Ecto neural progenitor cell (in vitro differentiated cells): ENCODE measurements at places on chromosomes 2 and 18.

DNA sequence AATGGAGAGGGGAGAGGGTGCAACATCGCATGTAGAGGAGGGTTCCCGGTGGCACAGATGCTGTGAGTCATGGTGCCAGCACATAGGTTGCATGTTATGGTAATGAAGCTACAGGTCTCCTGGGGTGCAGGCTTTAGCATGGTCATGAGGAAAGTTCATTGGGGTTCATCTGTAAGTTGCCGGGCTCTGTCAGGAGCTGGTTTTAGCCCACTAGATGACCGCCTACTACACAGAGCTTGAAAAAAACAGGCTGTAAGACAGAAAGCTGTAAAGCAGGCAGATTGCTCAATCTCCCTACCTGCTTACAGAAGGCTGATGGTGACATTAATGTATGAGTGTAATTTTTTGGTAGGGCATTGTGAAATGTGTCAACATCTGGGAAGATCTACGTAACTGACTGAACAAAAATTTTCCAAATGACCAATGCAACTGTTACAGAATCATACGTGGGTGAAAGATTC lies 23.9 kb downstream of the DYSF start:
- no peak for DNase-seq

DNA sequence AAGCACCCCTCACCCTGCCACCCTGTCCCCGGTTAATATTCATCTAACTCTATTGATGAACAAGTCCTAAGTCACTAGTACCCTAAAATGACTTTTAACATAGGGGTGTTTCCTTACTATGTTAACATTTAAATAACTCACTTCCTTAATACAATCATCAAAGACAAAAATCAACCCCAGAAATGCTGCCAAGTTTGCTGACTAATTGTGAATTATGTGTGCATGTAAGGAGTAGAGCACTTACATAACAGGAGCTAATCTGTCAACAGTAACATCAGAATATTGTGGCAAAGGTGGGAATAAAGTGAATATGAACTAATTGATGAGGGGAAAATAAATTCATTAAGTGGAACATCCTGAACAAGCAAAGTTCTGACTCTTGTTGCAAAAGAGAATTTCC lies 81.4 kb upstream of the ERBB4 start:
- no peak for DNase-seq

DNA sequence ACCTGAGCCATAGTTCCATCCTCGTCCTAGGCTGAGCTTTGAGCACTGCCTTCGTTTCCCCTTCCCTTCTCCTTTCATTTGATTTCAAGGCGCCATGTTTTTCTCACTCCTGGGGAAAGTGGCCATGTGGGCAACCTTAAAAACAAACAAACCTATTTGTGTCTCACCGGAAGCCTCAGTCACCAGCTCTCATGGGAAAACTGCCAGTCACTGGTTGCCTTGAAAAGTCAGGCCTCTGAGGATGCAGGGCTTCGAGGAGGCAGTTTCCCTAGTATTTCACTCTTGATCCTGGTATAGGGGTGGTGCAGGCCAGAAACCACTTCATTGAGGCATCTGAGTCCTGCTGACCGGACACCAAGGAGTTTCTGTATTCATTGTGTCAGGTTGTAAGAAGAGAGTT lies 59.2 kb upstream of the TRIB2 start:
- no peak for DNase-seq

GRCh38 chr18:79519751-79520477 lies 124.2 kb downstream of the NFATC1 start:
- peak; percentile 49 for DNase-seq

DNA sequence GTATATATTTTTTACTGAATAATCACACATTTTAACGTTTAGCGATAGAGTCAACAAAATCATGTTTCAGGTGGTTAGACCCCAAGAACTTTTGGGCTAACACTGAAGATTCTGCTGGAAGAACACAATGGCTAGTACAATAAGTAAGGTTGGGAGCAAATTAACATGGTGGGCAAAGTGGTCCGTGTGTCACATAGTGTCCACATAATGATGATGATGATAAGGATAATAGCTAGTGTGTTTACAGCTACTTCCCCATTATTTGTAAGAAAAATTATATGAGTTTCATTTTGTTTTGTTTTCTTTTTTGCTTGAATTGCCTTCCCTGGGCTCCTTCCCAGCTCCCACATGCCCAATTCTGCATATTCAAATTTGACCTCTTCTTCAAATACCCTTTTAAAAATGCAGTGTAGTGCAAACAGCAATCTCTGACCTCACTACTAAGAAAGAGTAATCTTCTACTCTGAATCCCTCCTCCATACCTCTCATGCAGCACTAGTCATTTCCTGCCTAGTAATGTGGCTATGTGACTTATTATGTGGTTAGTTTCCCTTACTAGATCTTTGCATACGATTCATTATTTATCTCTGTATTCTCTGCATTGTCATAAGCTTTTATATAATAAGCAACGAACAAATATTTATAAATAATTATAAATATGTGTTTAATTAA lies 16.9 kb upstream of the VPS54 start:
- no peak for DNase-seq

- DNase-seq, result no peak
These were observed 2.8 kb downstream of the PRKCE start for GRCh38 chr2:45654250-45654649.

GRCh38 chr2:33136566-33136965 lies 189.8 kb downstream of the LTBP1 start:
- DNase-seq, result no peak

DNA sequence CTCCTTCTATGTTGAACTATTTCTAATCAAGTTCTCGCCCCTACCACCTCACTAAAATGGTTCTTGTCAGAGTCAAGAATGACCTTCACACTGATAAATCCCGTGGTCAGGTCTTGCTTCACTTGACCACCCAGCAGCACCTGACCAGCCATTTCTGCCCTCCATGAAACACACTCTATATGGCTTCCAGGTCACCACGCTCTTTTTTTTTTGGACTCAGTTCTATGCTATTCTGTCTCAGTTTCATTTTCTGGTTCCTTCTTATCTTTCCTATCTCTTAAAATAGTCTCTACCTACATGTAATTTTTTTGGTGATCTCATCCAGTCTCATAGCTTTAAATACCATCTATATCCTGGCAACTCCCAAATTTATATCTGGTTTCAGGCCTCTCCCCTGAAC lies 11.4 kb downstream of the EIF2AK3 start:
- no peak for DNase-seq

GRCh38 chr18:49243391-49243790 lies 217.1 kb downstream of the DYM start:
- no peak for DNase-seq

- no peak for DNase-seq
These were observed 50.6 kb downstream of the TRAF3IP1 start for GRCh38 chr2:238370823-238371372.

- no peak for DNase-seq
These were observed 210.4 kb downstream of the METTL4 start for GRCh38 chr18:2360861-2361260.

DNA sequence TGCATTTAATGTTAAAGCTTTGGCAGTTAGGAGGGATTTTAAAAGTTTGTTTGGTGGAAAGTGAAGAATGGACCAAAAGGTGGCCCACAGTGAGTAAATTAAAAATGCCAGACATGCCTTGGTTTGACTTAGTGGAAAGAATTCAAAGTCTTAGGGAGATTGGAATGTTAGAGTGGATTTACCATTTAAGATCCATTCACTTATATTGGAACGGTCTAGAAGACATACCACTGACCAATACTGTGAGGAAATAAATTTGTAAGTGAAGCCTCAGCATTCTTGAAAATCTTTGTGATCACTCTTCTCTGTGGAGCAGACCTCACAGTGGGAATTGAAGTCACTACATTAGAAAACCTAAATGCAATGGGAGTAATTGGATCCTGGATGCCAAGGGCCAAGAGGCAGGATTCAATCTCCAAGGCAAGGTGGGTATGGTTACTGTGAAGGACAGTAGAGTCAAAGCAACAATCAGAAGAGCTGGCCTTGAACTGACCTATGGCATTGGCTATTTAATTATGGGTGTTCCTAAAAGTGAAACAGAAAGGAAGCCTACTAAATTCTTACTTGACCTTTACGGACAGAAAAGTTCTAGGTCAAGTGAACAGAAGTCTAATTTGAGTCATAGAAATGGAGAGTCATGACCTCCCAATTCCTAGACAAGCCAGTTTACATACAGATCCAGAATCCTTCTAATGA lies 40.2 kb upstream of the VRK2 start:
- no peak for DNase-seq
